ENCODE measurements at places on chromosomes 12 and 14. TPM values are rescaled to one million over a fixed set of nuclear protein-coding genes. Genes with fewer than 3 reads are reported as not detected.

Gene SCNN1A
- total RNA-seq, result 17.1 TPM

GRCh38 chr14:59117754-59118528 is 70.5 kb upstream of the DAAM1 start:
- DNase-seq, result no peak

DNA sequence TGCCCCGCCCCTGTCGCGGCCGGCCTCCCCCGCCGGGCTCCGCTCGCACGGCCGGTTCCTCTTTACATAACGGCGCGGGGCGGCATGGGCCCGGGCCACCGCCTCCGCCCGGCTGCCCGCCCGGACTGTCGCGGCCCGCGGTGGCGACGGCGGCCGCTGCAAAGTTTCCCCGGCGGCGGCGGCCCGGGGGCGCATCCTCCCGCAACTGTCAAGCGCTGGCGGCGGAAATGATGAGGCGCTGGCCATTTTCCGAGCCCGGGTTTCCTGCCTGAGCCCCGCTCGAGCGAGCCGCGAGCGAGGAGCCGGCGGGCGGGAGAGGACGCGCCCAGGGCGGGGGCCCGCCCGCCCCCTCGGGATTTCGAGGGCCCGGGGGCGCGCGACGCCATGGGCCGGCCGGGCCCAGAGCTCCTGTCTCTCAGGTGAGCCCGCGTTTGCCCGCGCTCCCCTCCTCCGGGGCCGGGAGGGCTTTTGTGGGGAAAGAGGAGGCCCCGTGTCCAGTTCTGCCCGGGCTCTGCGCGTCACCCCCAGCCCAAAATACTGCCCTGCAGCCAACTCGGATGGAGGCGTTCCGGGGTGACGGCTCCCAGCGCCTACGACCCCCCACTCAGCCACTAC is at the start of gene SH2B3:
TSS of gene SH2B3 (plus strand) at position 65 of the 615 bp plus-strand sequence. CDS start 12,223 bp downstream, outside the sequence.
- no peak for DNase-seq

DNA sequence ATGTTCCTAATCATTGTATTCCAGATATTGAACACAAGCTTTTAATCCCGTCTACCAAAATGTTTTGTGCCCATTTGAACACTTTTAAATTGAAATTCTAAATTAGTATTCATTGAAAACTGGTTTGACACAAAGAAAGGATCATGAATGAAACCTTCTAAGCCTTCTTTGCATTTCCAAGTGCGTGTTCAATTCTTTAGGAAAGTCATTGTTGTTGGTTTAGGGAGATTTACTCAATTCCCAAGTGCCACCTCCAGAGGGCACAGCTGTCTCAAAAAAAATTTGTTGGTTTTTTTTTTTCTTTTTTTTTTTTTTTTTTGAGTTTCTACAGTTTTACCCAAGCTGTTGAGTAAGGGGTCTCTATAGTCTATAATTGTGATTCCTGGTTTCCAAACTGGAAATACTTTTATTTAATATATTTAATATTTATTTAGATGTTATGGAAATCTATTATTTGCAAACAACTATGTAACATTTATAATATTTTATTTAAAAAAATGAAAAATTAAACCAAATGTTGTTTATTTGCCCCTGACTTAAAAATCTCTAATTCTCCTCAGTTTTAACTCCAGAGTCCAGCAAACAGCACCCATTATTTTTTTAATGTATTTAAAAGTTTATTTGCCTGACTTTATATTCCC is 79.9 kb downstream of the NEDD1 start:
- DNase-seq, result no peak

DNA sequence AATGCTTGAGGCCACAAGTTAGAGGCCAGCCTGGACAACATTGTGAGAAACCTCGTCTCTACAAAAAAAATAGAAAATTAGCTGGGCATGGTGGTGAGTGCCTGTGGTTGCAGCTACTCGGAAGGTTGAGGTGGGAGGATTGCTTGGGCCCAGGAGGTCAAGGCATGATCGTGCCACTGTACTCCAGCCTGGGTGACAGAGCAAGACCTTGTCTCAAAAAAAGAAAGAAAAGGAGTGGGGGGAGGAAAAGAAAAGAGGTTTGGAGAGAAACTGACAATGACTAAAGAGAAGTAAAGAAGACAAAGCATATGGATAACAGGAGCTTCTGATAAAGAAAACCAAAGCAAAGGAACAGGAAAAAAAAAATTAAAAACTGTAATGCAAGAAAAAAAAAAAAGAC is 37.4 kb upstream of the SELPLG start:
- no peak for DNase-seq

DNA sequence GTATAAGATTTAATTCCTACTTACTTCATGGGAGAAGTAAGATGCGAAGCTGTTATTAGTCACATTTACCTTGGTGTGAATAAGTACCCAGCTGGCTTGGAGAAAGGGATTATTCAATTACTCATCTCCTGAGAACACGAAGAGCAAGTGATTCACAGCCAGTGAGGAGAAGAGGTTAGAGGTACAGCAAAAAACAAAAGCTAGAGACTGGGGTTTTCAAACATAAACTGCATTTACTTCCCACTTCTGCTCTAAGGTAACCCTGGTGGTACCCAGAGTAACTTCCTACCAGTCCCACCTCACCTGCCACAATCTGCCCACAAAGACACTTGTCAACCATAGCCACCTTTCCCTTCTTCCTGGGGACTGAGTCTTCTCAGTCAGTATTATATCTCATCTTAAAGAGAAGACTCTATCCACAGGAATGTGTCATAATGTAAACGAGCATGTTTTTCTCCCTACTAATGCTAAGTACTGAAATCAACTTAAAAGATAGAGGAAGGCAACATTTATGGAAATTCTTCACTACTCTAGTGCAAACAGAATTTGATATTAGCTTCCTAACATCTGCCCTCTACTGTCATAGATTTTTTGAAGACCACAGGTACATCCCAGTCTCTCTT is 6.0 kb upstream of the IL22 start:
- peak; percentile 43 for DNase-seq

GRCh38 chr14:106803379-106803778 is 1277.0 kb downstream of the TMEM121 start:
- DNase-seq, result no peak
